ENCODE measurements at places on chromosomes 5 and 9.

DNA sequence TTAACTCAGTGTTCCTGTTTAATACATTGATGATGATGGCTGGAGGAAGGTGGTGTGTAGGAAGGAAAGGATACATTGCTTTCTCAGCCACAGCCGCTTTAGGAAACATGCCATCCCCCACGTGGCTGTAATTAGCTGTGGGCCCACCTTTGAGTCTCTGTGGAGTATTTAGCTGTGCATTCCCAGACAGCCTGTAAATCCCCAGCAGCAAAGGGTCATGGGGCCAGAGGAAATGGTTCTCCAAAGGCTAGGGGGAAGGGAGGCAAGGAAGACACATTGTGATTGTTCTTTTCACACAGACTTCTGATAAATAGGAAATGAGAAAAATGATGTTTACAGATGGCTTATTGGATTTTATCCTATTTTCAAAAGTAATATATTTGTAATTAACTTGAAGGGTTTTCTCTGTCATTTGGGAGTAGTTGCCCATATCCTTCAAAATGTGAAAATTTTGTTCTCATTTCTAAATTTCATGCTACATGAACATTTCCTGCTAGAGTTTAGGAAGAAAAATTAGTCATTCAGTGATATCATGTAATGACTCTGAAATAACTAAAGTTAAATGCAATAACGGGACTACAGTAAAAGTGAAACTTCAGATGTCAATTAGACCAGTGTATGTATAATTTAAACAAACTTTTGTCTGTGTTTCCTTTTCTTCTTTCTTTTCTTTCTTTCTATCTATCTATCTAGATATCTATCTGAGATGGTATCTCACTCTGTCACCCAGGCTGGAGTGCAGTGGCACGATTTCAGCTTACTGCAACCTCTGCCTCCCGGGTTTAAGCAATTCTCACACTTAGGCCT lies 24.3 kb upstream of the F2R start:
- ATAC-seq, result no peak

- no peak for ATAC-seq
Measured at GRCh38 chr5:115831163-115831768, 10.1 kb downstream of the ATG12 start.

DNA sequence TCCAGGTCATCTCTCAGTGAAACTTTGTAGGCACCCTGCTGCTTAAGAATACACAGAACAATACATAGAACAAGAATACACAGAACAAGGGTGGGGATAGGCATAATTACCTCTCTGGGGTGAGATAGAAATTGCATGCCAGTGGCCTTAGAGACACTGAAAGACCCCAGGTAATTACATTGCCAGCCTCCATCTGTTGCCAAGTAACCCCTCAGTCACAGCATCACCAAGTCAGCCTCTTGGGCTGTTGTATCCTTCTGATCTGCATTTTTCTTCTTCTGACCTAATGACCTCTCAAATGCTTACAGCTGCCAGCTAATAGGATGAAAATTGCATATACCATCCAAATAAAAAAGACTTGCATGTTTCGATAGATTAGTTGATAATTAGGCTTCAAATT lies 167.7 kb downstream of the GRIA1 start:
- ATAC-seq, result no peak

DNA sequence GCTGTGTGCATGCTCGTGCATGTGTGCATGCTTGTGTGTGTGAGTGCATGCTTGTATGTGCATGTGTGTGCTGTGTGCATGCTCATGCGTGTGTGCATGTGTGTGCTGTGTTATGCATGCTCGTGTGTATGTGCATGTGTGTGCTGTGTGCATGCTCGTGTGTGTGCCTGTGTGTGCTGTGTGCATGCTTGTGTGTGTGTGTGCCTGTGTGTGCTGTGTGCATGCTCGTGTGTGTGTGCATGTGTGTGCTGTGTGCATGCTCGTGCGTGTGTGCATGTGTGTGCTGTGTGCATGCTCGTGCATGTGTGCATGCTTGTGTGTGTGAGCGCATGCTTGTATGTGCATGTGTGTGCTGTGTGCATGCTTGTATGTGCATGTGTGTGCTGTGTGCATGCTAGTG lies 30.3 kb upstream of the SH3PXD2B start:
- ATAC-seq, result no peak

GRCh38 chr9:38106488-38106887 lies 37.5 kb upstream of the SHB start:
- no peak for ATAC-seq

DNA sequence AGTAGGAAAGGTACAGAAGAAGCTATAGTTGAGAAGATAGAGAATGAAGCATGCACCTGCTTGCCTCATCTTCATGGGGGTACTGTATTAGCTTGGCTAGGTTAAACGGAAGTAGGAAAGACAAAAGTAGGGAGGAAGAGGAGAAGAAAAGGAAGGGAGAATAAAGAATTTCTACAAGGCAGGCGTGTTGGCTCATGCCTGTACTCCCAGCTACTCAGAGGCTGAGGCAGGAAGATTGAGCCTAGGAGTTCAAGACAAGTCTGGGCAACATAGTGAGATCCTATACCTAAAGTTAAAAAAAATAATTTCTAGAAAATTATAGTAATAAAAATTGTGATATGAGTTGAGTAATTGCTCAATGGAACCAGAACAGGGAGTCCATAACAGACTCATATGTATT lies 61.9 kb downstream of the APTX start:
- no peak for ATAC-seq

- no peak for ATAC-seq
Measured at GRCh38 chr5:58794875-58795274, 212.0 kb downstream of the RAB3C start.

GRCh38 chr5:170327168-170327567 lies 29.6 kb upstream of the LCP2 start:
- no peak for ATAC-seq

DNA sequence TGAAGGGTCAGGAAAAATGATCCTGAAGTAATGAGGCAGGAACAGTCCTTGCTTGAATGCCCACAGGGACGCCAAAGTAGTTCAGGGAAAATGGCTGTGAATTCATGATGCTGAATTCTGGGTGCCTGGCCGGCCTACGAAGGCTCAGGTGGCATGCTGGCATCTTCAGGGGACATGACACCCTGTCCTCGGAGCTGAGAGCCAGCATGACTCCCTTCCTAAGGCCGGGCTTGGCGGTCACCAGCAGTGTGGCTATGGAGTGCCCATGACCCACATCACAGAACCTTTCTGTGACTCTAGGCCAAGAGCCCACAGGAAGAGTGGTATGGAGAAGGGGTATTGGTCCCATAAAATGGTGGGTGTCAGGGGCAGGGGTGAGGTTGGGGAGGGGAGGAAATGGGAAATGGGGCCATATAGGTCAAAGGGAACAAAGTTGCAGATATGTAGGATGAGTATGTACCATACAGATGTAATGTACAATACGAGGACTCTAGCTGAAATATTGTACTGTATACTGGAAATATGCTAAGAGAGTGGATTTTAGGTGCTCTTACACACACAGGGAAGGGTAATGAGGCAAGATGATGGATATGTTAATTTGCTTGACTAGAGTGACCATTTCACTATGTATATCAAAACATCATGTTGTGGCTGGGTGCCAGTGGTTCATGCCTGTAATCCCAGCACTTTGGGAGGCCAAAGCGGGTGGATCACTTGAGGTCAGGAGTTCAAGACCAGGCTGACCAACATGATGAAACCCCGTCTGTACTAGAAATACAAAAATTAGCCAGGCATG lies 202.8 kb upstream of the KLF9 start:
- ATAC-seq, result no peak

GRCh38 chr5:81400375-81400774 lies 6.4 kb upstream of the ACOT12 start:
- no peak for ATAC-seq

DNA sequence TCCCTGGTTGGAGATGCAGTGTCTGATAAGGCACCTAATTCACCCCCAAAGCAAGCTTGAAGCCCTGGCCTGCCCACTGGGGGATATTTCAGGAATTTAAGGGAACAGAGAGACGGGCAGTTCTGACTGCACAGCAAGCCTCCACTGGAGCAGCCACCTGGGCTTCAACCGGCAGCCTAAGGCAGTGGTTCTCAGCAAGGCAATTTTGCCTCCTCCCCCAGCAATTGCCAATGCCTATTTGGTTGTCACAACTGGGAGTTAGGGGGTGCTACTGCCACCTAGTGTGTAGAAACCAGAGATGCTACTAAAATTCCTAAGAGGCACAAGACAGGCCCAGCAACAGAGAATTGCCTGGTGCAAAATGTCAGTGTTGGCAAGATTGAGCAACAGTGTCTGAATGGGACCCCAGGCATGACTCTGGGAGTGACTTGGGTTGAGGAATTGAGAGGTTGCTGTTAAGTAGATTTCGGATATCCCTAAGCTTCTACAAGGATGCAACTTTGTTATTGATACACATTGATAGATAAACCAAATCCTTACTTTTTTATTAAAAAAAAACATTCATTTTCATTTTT lies 58.7 kb upstream of the CTSL start:
- ATAC-seq, result no peak

DNA sequence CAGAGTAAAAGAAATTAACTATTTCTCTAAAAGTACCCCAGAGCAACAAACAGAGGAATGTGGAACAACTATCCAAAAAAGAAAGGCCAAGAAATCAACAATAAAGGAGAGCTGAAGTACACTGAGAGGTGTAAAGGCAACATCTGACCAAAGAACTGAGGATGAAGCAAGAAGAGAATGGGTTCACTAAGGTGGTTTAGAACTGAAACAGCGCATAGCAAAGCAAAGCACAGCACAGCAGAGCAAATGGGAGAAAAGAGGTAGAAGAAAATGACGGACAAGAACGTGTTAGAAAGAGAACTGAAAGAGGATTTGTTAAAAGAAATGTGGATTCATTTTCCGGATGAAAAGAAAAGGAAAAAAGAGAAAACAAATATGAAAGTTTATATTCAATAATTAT lies 25.8 kb downstream of the RFX3 start:
- ATAC-seq, result no peak

DNA sequence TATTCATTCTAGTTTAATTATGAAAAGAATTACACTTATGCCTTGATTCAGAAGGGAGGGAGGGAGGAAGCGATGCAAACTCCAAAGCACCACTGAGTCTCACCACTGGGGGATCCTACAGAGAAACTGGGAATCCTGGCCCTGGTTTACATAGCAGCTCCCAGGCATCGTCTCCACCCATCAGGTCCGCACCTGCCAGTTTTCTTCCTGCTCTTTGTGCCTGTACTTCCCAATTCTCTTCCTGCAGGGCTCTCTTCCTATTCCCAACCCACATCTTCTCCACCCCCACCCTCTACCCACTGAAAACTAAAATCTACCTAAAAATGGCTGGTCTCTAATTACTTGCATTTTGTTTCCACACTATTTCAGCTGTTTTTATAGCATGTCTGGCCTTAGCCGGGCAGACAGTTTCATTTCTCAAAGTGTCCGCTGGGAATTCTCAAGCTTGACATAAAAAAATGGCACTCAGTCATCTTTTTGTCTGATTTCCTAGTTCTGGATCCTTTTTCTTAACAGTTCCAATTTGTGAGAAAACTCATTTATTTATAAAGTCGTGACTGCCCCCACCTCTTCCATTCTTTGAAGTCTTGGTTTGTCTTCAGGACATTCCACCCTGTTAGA lies 1.6 kb upstream of the TNIP1 start:
- ATAC-seq, result no peak

Data from gastroesophageal sphincter (tissue), 4 donors.